ENCODE measurements at places on chromosomes 4 and X.
A peak's percentile ranks its signal among the peaks of the same experiment; 100 is the strongest.

- no peak for DNase-seq
Observed at GRCh38 chrX:50941638-50942037, 31.1 kb downstream of the BMP15 start.

DNA sequence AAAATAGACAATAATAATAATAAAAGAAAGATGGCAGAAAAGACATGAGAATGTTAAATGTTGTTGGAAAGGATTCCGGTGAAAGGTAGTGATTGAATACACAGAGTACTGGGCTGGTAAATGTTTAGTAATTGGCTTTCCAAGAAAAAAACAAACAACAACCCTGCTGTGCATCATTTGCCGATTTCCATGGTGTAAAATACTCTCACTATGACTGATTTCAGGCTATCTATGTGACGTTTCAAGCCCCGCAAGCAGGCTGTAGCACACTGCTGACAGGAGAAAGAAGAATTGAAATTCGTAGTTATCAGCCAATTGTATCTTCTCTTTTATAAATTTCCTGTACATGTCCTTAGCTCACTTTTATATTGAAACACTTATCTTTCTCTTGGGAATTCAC is 13.6 kb upstream of the SEPTIN6 start:
- DNase-seq: no peak

- no peak for DNase-seq
Observed at GRCh38 chr4:176874721-176875445, 82.2 kb upstream of the VEGFC start.

GRCh38 chr4:84496706-84497503 is 2.2 kb downstream of the NKX6-1 start:
- peak; percentile 77 for DNase-seq

Measured in right kidney (tissue), 9 donors.